Panc1 (cell line): ENCODE measurements at places on chromosomes 7 and 10. TPM values are rescaled to one million over a fixed set of nuclear protein-coding genes. Genes with fewer than 3 reads are reported as not detected.

The TMEM130 gene
- total RNA-seq: 0.41 TPM

The TMEM248 gene
- 176 TPM for total RNA-seq

The GFRA1 gene
- 0.10 TPM for total RNA-seq

The ATRNL1 gene
- 17.1 TPM for total RNA-seq

The PTPRN2 gene
- 1.1 TPM for total RNA-seq

The CHN2 gene
- 0.15 TPM for total RNA-seq

The ACSL5 gene
- total RNA-seq: 2.4 TPM

The HMX2 gene
- 2.7 TPM for total RNA-seq

The CLCN1 gene
- 0.15 TPM for total RNA-seq

The RNF32 gene
- 3.5 TPM for total RNA-seq

The C10orf105 gene
- not detected for total RNA-seq

GRCh38 chr7:139572071-139572470 lies 48.6 kb downstream of the CLEC2L start:
- no peak for DNase-seq

DNA sequence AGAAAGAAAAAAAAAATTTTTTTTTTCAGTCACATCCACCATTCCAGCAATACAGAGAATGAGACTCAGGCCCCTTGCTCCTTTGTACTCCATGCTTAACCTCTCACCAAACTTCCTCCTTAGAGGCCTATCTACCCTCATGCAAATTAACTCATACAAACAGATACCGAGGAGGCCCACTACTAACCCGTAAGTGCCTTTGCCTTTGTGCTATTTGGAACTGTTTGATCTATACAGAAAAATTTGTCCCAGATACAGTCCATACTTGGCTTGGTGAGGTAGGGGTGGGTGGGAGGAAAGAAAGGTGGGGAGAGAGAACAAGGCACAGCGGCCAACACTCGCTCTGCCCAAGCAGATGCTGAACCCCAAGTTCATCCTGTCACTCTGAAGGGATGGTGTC lies 87.8 kb upstream of the DUSP5 start:
- no peak for DNase-seq

GRCh38 chr10:23525406-23525805 lies 86.5 kb downstream of the OTUD1 start:
- no peak for DNase-seq

- DNase-seq: peak; percentile 47
These were observed 58.0 kb upstream of the STRIP2 start for GRCh38 chr7:129376076-129376777.

- DNase-seq: no peak
These were observed 45.0 kb upstream of the MGAM2 start for GRCh38 chr7:142066536-142066935.

GRCh38 chr10:113369365-113369694 lies 183.5 kb upstream of the HABP2 start:
- no peak for DNase-seq

GRCh38 chr7:151172273-151173141 lies 5.0 kb upstream of the GBX1 start:
- peak; percentile 54 for DNase-seq

- DNase-seq: no peak
These were observed 132.6 kb downstream of the GNAT3 start for GRCh38 chr7:80379034-80379982.

DNA sequence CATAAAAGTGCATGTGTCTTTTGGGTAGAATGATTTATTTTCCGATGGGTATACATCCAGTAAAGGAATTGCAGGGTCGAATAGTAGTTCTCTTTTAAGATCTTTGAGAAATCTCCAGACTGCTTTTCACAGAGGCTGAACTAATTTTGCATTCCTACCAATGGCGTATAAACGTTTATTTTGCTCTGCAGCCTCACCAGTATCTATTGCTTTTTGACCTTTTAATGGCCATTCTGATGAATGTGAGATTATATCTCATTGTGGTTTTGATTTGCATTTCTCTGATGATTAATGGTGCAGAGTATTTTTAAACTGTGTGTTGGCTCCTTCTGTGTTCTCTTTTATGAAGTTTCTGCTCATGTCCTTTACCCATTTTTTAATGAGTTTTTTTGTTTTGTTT lies 1020.1 kb downstream of the NXPH1 start:
- DNase-seq: no peak

GRCh38 chr10:17385066-17385465 lies 69.3 kb downstream of the ST8SIA6 start:
- DNase-seq: no peak

- DNase-seq: no peak
These were observed 7.3 kb downstream of the SLC25A13 start for GRCh38 chr7:96314402-96315124.

GRCh38 chr10:86681047-86681446 lies 12.7 kb downstream of the LDB3 start:
- DNase-seq: no peak

- no peak for DNase-seq
These were observed 104.2 kb downstream of the COL26A1 start for GRCh38 chr7:101466871-101467270.

DNA sequence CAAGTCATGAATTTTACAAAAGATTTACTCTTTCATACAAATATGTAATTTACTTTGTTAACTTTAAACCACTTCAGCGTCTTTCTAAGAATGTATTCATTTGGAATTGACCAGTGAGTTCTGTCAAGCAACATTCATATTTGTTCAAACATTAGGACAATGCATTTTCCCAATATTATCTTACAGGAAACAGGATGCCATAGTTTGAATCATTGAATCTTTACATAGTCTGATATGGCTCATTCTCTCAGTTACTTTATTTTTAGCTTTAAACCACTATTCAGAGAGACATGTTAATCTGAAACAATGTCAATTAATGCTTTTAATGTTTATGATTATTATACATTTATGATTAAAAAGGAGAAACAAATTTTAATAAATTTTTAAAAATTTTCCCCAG lies 21.1 kb upstream of the MEOX2 start:
- no peak for DNase-seq
